ENCODE measurements at places on chromosomes 3 and 15.
A peak's percentile ranks its signal among the peaks of the same experiment; 100 is the strongest.

GRCh38 chr3:170368921-170369320 lies 11.4 kb downstream of the SKIL start:
- DNase-seq, result no peak

GRCh38 chr15:29361560-29361959 lies 91.9 kb upstream of the NSMCE3 start:
- no peak for DNase-seq

GRCh38 chr3:66355394-66355793 lies 134.6 kb downstream of the SLC25A26 start:
- no peak for DNase-seq

DNA sequence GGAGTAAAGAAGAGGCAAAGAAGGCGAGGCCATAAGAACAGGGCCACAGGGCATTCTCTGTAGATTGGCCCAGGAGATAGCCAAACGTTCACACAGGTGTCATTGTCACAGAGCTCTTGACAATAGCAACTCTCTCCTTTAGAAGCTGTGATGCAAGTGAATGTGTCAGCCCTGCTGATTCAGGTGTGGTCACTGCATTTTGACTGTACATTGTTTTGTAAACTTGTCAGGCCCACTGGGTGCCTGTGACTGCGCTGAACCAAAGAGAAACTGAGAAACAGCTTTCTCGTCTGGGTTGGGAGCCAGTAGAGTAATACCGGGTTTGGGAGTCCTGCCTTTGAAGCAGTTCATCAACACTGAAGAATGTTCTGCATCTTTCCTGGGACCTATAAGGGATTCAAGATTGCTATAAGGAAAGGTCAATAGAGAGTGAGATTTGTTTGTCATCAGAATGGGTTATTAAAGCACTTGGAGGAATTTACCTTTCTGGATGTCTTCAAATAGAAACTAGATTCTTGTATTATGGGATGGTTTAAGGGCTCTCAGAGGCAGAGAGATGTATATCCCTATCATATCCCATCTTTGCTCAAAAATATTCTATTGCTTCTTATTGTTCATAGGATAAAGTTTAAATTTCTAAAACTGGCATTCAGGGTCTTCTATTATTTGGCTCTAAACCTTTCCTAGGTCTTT lies 45.4 kb downstream of the TMEM45A start:
- DNase-seq, result no peak

DNA sequence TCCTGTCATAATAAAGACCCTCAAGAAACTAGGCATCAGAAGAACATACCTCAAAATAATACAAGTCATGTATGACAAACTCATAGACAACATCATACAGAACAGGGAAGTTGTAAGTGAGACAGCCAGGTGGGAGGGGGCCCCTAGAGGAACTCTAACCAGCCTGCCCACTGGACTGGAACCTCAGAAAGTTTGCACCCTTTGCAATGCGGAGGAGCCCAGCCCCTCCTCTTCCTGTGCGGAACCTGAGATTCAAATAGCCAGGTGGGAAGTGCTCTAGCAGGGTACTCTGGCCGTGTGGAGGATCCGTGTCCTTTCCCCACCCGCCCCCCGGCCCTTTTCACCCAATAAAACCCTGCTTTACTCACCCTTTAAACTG lies 387.0 kb upstream of the CBLB start:
- DNase-seq, result no peak

DNA sequence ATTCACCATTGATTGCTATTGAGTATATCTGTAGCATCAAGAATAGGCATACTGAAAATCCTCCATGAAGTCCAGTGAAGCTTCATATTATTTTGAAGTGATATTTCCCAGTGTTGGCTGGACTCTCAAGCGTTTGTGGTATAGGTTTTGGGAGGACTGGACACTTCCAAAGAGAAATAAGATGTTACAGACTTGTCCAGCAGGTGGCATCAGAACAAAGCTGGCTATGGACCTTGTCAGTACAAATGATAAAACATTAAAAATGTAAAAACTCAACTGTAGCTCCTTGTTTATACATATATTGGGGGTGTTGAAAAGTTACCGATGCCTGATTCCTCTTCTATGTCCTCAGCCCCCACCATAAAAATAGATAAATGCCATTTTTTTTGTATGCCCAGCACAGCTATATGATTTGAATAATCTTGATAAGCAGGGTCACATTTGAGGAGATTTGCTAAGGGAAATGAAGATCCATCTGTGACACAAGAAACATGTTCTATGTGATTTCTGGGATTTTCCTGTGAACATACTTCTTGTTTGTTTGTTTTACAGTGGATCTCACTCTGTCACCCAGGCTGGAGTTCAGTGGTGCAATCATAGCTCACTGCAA lies 54.5 kb upstream of the GOLGA6B start:
- peak; percentile 19 for DNase-seq

GRCh38 chr15:75844629-75845335 lies 1.5 kb downstream of the UBE2Q2 start:
- no peak for DNase-seq

- no peak for DNase-seq
Observed at GRCh38 chr3:106048946-106049481, 180.2 kb upstream of the CBLB start.

Measured in stimulated activated naive CD8-positive, alpha-beta T cell treated with anti-CD3 and anti-CD28 coated beads, Interleukin-15, Interleukin-2, amounts not matched to agents 100 U/mL and 50 U/mL, for 24 hours (primary cell).